NCI-H1048 (cell line): ENCODE measurements at places on chromosomes 13 and 19.

- DNase-seq = no peak
Measured at GRCh38 chr19:40995355-40995754, 4.3 kb downstream of the CYP2B6 start.

DNA sequence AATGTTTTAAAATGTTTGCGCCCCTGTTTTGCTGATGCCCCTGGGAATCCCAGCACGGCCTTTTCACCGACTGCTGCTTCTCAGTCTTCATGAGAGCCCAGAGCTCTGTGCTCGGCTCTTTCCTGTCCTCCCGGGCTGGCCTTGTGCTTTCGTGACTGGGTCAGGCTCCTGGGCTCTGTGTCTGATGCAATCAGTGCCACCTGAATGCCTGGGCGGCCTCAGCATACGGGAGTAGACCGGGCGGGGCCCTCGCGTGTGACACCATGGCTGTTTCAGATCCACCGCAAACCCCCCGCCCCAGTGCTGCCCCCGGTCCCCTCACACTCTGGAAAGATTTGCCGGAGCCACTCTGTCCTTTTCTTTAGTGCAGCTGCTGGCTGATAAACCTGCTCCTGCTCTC, 21.4 kb downstream of the PABPC3 start:
- no peak for DNase-seq

DNA sequence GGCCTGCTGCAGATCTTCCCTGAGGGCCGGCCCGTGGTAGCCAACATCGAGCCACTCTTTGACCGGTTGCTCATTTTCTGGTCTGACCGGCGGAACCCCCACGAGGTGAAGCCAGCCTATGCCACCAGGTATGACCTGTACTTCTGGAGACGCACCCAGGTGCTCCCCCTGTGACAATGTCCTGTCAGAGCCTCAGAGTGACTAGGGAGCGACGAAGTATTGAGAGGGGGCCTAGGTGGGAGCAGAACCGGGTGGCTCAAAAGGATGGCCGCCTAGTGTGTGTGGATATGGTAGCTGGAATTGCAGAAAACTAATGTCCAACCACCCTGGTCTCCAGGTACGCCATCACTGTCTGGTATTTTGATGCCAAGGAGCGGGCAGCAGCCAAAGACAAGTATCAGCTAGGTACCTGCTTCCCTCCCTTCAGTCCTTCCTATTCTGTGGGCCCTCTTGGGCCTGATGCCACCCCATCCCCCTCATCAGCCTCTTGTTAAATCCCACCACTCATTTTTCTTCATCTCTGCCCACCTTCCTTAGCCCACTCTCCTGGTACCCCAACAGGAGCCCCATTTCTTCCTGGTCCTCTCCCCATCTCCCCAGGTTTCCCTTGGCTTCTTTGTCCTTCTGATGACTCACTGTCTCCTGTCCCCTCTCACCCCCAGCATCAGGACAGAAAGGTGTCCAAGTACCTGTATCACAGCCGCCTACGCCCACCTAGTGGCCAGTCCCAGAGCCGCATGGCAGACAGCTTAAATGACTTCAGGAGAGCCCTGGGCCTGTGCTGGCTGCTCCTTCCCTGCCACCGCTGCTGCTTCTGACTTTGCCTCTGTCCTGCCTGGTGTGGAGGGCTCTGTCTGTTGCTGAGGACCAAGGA, 8.4 kb downstream of the EGLN2 start:
- no peak for DNase-seq

- no peak for DNase-seq
Measured at GRCh38 chr13:66640231-66640630, 589.9 kb downstream of the PCDH9 start.

GRCh38 chr19:58181902-58182576, 822 bp upstream of the ZNF274 start:
- DNase-seq = peak; percentile 44
